Activated CD4-positive, alpha-beta memory T cell treated with anti-CD3 and anti-CD28 coated beads, Interleukin-2, amount 10 ng/mL, durations not matched to agents 7 days and 5 days (primary cell): ENCODE measurements at places on chromosomes 5 and 9. TPM values are rescaled to one million over a fixed set of nuclear protein-coding genes. Genes with fewer than 3 reads are reported as not detected.

PKD2L2 gene
- not detected for total RNA-seq

DNA sequence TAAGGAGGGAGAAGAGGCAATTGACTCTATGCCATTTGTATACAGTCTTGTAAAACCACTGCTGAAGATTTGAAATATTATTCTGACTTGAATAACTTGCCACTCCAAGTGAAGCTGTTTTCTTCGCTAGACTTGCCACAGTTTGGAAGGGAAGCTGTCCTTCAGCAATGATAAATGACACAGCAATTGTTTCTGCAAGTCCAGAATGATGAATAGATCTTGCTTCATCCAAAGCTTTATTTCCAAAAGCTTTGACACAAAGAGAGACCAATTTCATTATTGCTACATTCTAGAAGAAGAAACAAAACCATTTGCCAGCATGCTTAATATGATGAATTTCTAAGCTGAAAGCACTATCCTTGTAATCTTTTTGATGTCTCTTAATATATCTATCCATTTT, 73.7 kb downstream of the ZNF366 start:
- no peak overlapping the region for H3K27ac ChIP-seq
- no peaks in the 10 kb centered on the region for H3K4me1 ChIP-seq
- peaks cover 5% of the 10 kb centered on the region for H3K27me3 ChIP-seq
- no peak overlapping the region for H3K4me3 ChIP-seq
- DNase-seq = no peak

- DNase-seq = no peak
- peaks cover 7% of the 10 kb centered on the region for H3K27me3 ChIP-seq
- H3K27ac ChIP-seq = no peak overlapping the region
- no peak overlapping the region for H3K4me3 ChIP-seq
- H3K4me1 ChIP-seq = no peaks in the 10 kb centered on the region
Observed at GRCh38 chr5:96316017-96316416, 117.0 kb downstream of the PCSK1 start.

- no peak overlapping the region for H3K27ac ChIP-seq
- H3K36me3 ChIP-seq = no peaks in the 10 kb centered on the region
- DNase-seq = no peak
- no peak overlapping the region for H3K4me3 ChIP-seq
- no peaks in the 10 kb centered on the region for H3K27me3 ChIP-seq
Observed at GRCh38 chr5:178391480-178391879, 158.9 kb upstream of the PHYKPL start.

- no peak for DNase-seq
- no peaks in the 10 kb centered on the region for H3K36me3 ChIP-seq
- H3K27me3 ChIP-seq = no peaks in the 10 kb centered on the region
Observed at GRCh38 chr5:44099643-44100042, 289.6 kb downstream of the FGF10 start.
